ENCODE measurements at places on chromosomes 6 and 20. TPM values are rescaled to one million over a fixed set of nuclear protein-coding genes. Genes with fewer than 3 reads are reported as not detected.
A peak's percentile ranks its signal among the peaks of the same experiment; 100 is the strongest.

GRCh38 chr6:13413900-13414555, 73.4 kb downstream of the GFOD1 start:
- no peak for DNase-seq

- DNase-seq = no peak
Measured at GRCh38 chr20:49219924-49220831, 962 bp downstream of the DDX27 start.

DNA sequence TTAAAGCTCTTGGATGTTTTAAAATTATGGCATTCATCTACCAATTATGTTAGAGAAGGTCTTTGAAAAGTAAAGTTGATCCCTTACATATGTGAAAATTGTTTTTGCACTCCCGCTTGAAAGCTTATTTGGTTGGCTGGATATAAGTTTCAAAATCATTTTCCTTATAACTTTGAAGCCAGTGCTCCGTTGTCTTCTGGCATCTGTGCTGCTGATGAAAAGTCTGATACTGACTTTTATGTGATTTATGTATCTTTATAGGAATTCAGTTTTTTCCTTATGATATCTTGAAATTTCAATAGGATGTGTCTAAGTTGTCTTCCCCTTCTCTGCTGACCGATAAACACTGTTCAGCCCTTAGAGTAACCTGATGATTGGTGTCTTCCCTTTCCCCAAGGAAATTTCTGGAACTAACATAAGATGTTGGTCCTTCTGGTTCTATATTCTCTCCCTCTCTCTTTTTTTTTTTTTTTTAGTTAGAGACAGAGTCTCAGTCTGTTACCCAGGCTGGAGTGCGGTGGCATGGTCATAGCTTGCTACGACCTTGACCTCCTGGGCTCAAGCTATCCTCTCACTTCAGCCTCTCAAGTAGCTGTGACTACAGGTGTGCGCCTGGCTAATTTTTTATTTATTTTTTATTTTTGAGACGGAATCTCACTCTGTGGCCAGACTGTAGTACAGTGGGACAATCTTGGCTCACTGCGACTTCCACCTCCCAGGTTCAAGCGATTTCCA, 12.7 kb downstream of the PANK2 start:
- no peak for DNase-seq

GRCh38 chr6:27139756-27140579, 107.5 kb upstream of the PRSS16 start:
- DNase-seq = no peak

DNA sequence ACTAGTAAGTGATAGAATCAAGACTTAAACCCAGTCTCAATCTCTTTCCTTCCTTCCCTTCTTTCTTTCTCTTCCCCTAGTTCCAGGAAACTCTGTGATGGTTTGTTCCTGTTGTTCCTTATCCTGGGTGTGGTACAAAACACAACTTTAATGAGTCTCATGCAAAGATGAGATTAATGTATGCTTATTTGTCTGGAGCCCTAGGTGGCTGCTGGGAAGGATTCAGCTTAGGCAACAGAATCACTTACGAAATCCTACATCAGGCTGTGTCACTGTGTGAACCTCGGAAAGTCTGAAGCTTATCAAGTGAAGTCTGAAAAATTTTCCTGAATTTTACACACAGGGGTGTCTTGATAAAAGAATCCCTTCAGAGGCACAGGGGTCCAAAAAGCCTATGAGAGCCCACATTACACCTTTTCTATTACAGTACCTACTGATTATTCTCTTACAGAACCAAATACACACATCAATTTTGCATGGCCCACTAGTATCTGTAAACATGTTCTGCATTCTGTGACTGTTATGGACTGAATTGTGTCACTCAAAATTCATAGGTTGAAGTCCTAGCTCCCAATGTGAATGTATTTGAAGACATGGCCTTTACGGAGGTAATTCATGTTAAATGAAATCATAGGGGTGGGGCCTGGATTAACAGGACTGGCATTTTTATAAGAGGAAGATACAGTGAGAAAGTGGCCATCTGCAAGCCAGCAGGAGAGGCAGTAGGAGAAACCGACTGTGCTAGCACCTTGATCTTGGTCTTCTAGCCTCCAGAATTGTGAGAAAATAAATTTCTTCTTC, 144.7 kb downstream of the MYB start:
- no peak for DNase-seq

DNA sequence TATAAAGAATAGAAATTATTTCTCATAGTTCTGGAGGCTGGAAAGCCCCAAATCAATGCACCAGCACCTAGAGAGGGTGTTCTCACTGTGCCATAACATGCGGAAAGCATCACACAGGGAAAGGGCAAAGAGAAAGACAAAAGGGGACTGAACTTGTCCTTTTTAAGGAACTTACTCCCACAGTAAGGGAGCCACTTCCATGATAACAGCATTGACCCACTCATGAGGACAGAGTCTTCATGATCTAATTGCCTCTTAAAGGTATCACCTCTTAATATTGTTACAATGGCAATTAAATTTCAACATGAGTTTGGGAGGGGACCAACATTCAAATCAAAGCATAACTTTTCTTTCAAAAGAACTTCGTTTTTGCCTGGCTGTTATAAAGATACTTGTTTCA, 582.2 kb upstream of the ARID1B start:
- no peak for DNase-seq

GRCh38 chr6:37019065-37019450, 13.6 kb downstream of the FGD2 start:
- no peak for DNase-seq

DNA sequence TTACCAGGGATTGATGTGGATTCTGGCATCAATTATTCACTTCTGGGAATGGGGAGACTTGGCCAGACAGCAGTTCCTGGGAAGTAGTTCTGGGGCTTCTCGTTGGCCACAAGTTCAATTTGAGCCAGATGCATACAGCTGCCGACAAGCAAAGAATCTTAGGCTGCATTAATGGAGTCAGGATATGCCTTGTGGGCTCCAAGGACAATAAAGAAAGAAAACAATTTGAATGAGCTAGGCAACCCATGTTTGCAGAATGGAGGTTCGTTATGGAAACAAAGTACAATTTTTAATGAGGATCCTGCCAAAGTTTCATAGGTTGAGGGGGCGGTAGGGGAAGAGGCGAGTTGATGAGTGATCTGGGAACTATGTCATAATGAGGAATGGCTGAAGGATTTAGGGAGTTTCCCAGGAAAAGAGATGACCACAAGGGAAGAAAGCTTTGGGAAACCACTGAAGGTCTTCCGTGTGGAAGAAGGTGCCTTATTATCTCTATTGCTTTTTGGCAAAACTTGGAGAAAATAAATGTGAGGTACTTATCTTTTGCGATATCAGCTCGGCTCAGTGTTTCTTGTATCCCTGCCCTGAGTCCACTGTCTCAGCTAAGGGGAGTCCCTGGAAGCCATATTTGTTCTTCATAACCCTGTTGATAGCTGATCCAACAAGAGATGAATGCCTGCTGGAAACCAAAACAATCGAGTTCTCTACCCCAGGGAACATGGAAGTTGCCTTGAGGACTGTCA, 181.0 kb upstream of the ZNF217 start:
- DNase-seq = no peak

GRCh38 chr6:37029249-37029971, 24.0 kb downstream of the FGD2 start:
- no peak for DNase-seq

- no peak for DNase-seq
Measured at GRCh38 chr6:81226957-81227356, 525.5 kb downstream of the TENT5A start.

DNA sequence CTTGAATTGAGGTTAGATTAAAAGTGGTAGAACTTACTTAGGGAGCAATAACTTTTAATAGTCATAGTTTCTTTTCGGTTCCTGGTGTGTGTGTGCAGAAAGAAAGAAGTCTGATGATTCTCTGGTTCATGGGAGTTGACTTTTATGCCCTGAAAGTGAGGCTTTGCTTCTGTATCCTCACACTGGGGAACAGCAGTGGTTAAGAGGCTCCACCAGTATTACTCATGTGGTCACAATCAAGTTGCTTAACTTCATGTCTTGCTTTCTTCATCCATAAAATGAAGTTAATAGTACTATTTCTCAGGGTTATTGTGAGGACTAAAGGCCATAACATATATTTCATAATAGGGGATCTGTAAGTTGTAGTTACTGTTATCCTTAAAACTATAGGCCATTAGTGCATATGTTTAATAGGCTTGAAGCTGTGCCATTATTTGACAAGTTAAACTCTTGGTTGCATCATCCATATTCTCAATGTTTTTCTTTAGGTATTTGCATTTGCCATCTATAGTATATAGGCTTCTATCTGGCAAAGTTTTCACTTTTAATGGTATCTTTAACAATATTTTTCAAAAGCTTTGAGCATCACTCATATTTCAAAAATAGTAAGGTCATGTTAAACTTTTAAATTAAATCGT, 262.4 kb downstream of the PLCB1 start:
- DNase-seq = no peak

DNA sequence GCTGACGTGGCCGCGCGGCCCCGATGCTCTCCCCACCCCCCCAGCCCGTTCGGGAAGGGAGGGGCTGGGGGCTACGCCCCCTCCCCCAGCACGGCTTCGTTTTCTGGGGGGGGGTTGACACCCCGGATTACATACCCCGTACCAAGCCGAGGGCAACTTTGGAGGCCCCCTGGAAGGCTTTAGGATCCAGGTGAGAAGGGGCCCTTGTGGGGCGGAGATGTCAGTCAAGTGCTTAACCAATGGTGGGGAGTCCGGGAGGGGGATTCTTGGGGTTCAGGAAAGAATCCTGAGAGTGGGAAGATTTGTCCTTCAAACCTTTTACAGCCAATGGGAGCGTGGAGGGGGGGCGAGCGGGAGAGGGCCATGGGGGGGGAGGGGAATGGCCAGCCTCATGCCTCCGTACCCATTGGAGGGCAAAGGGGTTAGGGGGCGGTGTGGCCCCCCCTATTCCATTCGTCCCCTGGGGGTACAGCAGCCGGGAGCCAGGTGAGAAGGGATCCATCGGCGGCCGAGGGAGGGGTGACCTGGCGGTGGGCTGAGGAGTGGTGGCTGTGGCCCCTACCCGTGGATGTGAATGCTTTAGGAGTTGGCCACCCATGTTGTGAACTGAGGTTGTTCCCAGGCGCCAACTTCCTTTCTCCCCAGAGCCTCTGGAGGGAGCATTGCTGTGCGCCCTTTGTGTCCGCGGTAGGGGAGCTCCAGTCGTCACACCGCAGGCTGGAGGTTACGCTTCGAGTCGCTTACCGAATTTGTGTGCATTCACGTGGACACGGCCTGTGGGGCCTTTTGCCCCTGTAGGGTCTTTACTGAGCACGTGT, 682 bp downstream of the BRD2 start:
- DNase-seq = no peak

- no peak for DNase-seq
Measured at GRCh38 chr6:104711371-104711770, 148.3 kb downstream of the HACE1 start.

DNA sequence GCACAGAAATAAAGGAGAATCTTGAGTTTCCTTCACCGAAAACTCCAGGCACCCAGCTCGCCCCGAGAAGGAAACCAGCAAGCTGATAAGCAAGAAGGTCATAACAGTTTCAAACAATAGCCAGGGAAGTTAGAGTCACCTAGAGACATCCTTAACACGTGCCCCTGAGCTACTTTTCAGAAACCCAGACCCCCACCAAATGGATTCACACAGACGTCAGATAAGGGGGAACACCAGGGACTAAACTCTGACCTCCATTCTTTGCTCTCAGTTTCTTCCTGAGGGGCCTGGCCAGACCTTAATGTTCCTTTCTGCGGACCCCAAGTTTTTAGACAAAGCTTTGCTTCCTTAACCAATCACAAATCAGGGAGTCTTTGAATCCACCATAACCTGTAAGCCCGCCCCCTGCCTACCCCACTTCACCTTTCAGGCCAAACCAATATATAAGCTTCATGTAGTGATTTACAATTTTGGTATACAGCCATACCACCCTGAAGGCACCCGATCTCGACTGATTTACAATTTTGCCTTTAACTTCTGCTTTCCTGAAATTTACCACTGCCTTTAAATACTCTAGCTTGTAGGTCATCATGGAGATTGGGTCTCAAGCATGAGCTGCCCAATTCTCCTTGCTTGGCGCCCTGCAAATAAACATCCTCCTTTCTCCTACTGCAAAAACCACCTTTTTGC, 11.7 kb downstream of the SOD2 start:
- DNase-seq = no peak

- no peak for DNase-seq
Measured at GRCh38 chr6:156827382-156827781, 50.2 kb downstream of the ARID1B start.

- peak; percentile 64 for DNase-seq
Measured at GRCh38 chr6:148177589-148178233, 164.9 kb upstream of the SASH1 start.

- no peak for DNase-seq
Measured at GRCh38 chr20:1085492-1086276, 32.7 kb upstream of the PSMF1 start.

GRCh38 chr6:49457771-49458170, 5.3 kb downstream of the MMUT start:
- DNase-seq = no peak

- no peak for DNase-seq
Measured at GRCh38 chr20:40276301-40276700, 412.7 kb downstream of the MAFB start.

DNA sequence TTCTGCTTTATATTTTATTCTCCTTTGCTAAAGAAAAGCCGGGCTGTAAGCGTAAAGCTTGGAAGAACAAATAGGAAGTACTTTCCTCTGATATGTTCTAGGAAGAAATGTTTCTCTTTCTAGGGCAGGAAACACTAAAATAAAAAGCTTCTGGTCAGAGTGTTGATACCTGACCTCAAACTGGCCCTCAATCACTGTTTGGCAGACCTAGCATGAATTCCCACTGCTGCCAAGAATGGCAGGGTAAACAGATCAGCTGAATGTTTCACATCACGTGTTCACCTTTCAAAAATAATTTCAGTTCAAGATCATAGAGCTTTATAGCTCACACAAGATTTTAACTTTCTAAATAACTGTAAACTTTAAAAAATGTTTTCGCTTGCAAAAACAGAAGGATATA, 2.9 kb downstream of the MPC1 start:
- DNase-seq = peak; percentile 31

Gene VNN1
- total RNA-seq = 0.19 TPM

Gene NOL4L
- 99.9 TPM for total RNA-seq

Gene OPRM1
- total RNA-seq = not detected

Gene SRMS
- total RNA-seq = not detected

Gene GTSF1L
- not detected for total RNA-seq

Gene EBF4
- total RNA-seq = 4.1 TPM

Gene APOBEC2
- not detected for total RNA-seq

Gene CLIC1
- 541 TPM for total RNA-seq

Gene OR2J1
- total RNA-seq = not detected

All from glomerular endothelial cell (primary cell).